Hematopoietic multipotent progenitor cell treated with erythropoietin and hydrocortisone succinate and interleukin-3 and kit ligand, for 8 days (in vitro differentiated cells): ENCODE measurements at places on chromosomes 16 and 17.

DNA sequence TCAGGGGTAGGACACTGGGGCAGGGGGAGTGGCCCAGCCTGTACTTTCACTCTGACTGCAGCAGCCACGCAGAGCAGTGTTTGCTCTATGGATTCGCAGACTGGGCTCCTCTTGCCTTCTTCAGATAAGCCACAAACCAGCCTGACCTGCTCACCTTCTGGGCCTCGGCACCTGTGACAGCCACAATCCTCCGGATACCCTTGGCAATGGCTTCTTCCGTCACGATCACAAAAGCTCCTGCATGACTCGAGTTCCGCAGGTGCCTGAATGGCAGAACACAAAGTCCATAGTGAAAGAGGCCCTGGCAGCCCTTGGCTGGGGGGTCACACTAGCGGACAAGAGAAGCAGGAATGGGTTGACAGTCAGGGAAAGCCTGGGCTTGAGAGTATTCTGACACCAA, 3.8 kb upstream of the EXOSC6 start:
- DNase-seq, result no peak

- peak; percentile 40 for DNase-seq
These were observed 5.1 kb upstream of the EVPL start for GRCh38 chr17:76032073-76032779.

DNA sequence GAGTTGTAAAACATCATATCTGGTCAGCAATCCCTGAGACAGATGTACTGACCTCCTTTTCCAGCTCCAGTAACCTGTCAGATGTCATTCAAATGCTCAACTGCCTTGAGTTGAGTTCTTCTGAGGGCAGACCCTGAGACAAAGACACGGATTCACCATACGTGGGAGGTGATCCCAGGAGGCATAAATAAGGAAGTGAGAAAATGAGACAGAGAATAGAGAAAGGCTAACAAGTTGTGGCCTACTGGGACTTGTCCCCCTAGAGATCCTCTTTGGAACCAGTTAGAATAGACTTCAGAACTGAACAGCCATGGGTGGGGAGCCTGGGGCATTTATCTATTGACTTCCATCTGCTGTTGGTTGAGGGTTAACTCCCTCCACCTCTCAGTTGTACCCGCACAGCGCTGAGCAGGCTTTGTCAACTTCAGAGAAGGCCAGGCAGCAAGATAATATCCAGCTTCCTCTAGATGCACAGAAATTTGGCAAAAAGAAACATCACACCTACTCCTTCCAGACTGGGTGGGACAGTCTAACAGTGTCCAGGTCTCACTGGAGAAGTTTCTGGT, 123.0 kb upstream of the DYNLRB2 start:
- peak; percentile 93 for DNase-seq

- no peak for DNase-seq
These were observed 2.7 kb downstream of the TOM1L1 start for GRCh38 chr17:54903375-54903774.

DNA sequence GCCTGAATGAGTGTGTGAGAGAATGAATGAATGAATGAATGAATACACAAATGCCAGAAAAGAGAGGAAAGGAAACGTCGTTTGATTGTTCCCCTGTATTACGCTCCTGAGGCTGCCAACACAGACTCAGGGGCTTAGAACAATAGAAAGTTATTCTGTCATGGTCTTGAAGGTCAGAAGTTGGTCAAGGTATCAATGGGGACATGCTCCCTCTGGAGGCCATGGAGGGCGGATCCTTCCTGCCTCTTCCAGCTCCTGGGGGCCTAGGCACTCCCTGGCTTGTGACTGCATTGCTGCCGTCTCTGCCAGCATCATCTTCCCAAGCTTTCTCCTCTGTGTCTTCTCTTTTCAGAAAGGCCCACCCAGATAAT, 1.5 kb upstream of the SLC38A8 start:
- DNase-seq, result peak; percentile 45

DNA sequence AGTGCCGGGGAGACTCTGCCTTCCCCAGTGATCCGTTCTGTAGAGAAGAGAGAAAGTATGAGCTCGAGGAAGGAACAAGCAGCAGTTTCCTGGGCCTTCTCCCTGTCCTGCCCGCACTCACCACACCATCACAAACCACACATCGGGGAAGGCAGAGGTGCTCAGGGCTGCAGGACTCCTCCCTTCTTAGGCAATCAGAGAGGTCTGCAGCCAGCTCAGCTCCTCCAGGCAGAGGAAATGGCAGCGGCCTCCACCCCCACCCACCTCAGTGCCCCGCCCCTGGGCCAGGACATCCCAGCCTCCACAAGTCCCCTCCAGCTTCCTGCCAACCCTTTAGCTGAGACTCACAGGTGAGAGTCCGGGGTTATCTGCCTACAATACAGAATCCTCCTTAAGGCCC, 2.0 kb downstream of the ZNF319 start:
- no peak for DNase-seq

DNA sequence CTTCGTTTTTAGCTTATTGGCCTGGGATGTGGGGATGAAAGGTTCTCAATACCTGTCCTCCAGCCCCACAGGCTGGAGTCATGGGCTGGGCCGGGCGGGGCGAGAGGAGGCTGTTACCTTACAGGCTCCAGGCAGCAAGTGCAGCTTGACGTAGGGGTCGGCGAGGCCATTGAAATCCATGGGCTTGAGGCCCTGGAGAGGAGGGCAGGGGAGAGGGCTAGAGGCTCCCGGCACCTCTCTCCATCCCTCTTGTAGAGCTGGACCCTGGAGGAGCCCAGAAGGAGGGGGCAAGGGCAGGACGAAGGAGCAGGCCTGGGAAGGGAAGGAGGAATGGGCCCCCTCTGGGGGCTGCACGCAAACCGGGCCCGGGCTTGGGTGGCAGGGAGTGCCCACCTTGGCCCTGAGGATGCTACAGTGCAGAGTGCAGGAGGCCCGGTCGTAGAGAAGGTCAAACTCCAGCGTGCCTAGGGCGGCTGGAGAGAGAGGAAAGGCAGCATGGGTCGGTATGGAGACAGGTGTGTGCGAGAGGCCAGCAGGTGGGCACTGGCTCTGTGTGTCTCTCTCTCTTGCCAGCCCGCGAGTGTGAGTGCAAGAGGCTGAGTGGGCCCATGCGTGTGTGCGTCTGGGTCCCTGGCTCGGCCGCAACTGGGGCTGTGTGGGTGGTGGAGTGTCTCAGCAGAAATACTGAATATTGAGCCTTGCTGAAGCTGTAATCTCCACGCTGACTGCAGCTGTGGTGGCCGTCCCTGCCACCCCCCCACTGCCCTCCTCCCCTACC, 1.6 kb downstream of the DOC2A start:
- DNase-seq, result no peak

DNA sequence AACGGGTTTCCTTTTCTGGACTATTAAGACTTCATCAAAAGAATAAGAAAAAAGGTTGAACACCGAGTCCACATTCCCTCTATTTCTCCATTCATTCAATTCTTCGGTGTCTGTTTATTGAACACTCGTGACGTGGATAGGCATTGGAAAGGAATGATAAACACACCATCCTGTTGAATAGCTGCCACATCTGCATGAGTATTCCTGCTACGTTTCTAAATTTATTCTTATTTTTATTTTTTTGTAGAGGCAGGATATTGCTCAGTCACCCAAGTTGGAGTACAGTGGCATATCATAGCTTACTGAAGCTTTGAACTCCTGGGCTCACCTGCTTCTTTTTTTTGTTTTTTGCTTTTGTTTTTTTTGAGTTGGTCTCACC, 80.8 kb upstream of the CIBAR2 start:
- DNase-seq, result no peak

DNA sequence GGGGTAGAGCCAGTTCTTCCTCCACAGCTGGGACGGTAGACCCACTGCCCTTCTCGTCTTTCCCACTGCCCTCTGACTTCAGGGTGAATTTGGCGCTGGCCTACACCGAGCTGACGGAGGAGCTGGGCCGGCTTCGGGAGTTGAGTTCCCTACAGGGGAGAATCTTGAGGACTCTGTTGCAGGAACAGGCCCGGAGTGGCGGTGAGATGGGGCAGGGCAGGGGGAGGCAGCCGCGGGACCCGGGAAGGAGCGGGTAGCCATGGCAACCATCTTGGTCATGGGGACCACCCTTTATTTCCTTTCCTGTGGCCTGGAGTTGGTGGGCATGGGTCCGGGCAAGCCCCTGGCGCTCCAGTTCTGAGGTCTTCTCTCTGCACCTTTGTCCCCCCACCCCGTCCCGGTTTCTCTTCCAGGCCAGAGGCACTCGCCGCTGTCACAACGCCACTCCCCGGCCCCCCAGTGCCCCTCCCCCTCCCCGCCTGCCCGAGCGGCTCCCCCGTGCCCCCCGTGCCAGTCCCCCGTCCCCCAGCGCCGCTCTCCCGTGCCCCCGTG, 14.4 kb downstream of the TBKBP1 start:
- DNase-seq, result no peak

GRCh38 chr17:82120148-82120547, 22.1 kb upstream of the FASN start:
- DNase-seq, result peak; percentile 49

- DNase-seq, result no peak
These were observed 87.8 kb upstream of the IRX5 start for GRCh38 chr16:54842743-54843423.

DNA sequence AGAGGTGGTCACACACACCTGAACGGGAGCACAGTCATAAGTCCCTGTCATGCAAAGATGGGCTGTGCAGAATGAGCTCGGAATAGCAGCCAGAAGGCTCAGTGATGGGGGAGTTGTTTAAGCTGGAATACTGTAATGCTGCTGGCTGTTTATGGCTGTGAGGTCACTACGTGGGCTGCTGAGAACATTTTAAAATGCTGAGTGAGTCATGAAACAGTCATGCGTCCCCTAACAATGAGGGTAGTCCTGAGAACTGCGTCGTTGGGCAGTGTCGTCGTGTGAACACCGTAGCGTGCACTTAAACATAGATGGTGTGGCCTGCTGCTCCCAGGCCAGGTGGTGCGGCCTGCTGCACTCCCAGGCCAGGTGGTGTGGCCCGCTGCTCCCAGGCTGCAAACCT, 39.7 kb downstream of the TBCD start:
- no peak for DNase-seq

GRCh38 chr17:44204441-44204882, 4.8 kb upstream of the ATXN7L3 start:
- peak; percentile 70 for DNase-seq

DNA sequence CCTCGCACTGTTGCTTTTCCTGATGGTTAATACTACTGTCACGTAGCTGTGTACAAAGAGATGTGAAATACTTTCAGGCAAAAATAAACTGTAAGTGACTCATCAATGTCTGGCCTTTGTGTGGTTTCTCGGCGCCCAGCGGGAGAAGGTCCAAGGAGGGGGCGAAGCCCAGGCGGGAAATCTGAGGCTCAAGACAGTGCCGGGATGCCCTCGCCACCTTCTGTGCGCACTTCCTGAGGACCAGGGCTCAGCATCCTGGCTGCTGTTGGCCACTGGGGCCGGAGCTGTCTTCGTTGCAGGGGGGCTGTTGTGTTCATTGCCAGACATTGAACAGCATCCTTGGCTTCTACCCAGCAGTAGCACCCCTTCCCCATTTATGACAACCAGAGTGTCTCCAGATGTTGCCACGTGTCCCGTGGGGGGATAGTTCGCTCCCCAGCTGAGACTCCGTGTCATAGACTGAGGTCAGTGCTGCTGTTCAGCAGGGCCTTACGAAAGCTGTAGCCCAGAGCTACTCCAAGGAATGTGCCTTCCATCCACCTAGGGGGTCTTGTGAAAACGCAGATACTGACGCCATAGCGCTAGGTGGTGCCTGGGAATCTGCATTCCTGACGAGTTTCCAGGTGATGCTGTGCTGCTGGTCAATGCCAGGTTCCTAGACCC, 67.3 kb upstream of the PLCG2 start:
- peak; percentile 17 for DNase-seq

DNA sequence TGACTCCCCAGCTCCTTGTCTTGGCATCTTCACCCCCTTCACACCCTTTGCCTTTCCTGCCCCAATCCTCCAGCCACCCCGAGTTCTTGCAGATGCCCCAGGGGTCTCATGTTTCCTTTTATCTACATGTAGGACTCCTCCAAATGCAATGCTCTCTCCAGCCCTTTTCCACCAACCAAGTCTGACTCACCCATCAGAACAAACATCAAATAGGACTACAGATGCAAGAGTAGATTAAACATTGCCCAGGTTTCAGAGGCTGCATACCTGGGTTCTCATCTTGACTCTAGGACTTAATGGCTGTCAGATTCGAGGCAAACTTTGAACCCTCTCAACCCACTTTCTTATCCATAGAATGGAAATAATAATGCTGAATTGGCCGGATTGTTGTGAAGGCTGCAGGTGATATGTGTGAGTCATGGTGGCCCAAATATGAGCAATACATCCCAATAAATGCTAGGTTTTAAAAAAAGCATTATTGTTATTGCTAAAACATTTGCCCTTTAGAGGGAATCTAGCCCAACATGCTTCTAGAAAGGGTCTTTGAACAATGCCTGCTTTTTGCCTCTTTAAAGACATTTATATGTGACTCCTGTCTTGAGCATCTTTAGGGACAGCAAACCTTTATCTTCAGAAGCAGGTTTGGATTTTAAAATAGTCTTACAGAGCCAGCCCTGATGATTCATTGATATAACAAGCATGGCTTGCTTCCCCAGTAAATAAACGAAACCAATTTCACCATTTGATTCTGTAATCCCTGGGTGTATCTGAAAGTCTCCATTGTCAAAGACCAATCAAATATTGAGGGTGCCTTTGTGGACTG, 310.1 kb downstream of the FOXL1 start:
- no peak for DNase-seq

GRCh38 chr17:58527949-58528348, 13.5 kb upstream of the MTMR4 start:
- DNase-seq, result no peak

DNA sequence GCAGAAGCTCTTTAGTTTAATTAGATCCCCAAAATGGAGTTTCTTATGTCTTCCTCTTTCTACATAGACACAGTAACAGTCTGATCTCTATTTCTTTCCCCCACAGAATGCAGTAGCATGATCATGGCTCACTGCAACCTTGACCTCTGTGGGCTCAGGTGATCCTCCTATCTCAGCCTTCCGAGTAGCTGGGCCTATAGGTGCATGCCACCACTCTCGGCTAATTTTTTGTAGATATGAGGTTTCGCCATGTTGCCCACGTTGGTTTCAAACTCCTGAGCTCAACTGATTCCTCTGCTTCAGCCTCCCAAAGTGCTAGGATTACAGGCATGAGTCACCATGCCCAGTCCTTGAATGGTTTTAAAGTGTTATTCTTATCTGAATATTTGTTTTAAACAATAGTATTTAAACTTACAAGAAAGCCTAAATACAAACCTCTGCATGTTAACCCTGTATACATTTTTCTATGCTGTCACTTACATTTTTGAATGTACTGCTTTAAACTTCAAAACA, 120.6 kb downstream of the GOSR1 start:
- no peak for DNase-seq

GRCh38 chr17:81537856-81538555, 9.8 kb downstream of the FSCN2 start:
- no peak for DNase-seq

- DNase-seq, result no peak
These were observed 32.2 kb downstream of the HSD17B2 start for GRCh38 chr16:82067042-82067803.

DNA sequence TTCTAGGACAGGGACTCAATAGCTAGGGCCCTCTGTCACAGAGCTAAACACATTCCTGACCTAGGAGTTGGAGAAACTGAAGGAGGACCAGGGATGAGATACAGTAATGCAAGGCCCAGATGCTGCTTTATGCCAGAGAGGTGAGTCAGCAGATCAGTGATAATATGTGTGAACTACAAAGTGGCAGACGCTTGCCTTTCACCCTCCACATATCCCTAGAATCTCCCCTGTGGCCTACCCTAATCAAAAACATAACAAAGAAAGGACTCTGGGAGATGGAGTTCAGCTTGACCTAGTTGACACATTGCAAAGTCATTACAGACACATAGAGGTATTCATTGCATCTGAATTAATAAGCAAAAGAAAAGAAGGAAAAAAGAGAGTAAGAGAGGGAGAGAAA, 417.6 kb upstream of the DYNLRB2 start:
- no peak for DNase-seq
